ENCODE measurements at places on chromosomes 5 and 9. TPM values are rescaled to one million over a fixed set of nuclear protein-coding genes. Genes with fewer than 3 reads are reported as not detected.

- DNase-seq = peak; percentile 15
These were observed 115.9 kb downstream of the CDC42SE2 start for GRCh38 chr5:131379723-131380122.

NME5 gene
- total RNA-seq = not detected

GRCh38 chr5:178271231-178271630, 38.6 kb upstream of the PHYKPL start:
- no peak for DNase-seq

LRRTM2 gene
- total RNA-seq = 0.66 TPM

GRCh38 chr5:95132096-95132495, 152.8 kb downstream of the MCTP1 start:
- no peak for DNase-seq

GRCh38 chr5:88979244-88979643, 96.3 kb upstream of the MEF2C start:
- no peak for DNase-seq

- no peak for DNase-seq
These were observed 3.9 kb upstream of the DAB2 start for GRCh38 chr5:39428640-39429039.

DNA sequence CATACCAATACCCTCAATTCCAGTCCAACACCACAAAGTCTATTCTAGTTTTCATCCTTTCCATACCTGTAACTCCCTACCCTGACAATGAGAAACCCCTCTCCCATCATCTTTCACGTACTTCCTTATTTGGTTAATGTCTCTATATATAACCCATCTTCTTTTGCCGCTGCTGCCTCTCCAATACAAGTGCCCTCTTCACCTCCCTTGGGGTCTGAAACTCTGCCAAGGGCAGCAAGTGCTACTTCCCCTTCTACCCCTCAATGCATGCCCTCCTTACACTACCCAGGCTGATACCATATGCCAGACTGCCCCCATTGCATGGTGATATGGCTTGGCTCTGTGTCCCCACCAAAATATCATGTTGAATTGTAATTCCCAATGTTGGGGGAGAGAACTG, 24.4 kb upstream of the SMIM15 start:
- DNase-seq = no peak

- DNase-seq = no peak
These were observed 11.6 kb downstream of the POLK start for GRCh38 chr5:75523275-75523674.

MYORG gene
- total RNA-seq = 11.9 TPM

GRCh38 chr9:82961504-82962125, 101.3 kb downstream of the RASEF start:
- DNase-seq = peak; percentile 88

Data from body of pancreas (tissue), 4 donors.